COR-L47 (cell line): ENCODE measurements at places on chromosomes 1 and 21.

GRCh38 chr1:64478594-64479470 is 8.9 kb downstream of the CACHD1 start:
- DNase-seq = no peak

DNA sequence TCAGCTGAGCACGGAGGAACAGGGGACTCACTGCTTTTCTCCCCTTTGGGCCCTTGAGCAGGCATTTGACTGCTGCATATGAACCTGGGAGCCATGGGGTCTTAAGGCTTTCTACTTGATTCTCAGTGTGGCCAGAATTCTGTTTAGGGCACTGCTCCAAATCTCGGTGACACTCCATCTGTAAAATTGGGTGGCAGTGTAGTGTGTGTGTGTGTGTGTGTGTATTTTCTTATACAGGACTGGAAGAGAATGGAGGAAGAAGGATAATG is 162.2 kb downstream of the PBX1 start:
- DNase-seq = no peak

DNA sequence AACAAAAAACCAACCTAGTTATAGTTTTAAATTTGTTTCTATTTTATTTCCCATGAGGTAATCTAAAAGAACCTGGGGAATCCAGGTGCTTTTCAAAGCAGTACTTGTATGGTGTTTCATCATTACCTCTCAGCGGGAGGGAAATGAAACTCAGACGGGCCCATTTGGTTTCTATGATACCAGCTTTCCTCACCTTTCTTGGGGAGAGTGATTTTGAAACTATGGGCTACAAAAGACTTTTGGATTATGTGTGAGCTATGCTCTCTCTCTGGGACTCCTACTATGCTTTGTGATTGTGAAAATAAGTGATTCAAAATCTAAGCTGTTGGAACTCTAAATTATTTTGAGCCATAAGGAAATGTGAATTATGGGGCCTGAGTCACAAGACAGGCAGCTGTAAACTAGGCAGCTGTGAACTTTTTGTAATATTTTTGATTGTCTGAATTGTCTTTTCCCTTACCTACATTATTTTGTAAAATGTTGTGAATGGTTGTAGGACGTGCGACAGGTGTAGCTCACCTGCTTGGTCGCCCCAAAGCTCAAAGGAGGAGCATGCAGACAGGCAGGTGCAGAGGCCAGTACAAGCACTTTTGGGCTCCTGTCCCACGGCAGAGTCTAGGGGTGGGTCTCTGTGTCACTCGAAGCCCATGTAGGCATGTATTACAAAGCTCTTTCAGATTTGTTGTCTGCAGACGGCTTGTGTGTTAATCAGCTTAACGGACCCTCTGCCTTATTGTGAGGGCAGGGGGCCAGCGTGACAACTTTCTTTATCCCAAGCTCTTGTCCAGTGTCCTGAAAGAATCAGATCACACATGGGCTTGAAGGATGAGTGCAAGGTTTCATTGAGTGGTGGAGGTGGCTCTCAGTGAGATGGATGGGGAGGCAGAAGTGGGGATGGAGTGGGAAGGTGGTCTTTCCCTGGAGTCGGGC is 64.8 kb upstream of the BACH1 start:
- no peak for DNase-seq

DNA sequence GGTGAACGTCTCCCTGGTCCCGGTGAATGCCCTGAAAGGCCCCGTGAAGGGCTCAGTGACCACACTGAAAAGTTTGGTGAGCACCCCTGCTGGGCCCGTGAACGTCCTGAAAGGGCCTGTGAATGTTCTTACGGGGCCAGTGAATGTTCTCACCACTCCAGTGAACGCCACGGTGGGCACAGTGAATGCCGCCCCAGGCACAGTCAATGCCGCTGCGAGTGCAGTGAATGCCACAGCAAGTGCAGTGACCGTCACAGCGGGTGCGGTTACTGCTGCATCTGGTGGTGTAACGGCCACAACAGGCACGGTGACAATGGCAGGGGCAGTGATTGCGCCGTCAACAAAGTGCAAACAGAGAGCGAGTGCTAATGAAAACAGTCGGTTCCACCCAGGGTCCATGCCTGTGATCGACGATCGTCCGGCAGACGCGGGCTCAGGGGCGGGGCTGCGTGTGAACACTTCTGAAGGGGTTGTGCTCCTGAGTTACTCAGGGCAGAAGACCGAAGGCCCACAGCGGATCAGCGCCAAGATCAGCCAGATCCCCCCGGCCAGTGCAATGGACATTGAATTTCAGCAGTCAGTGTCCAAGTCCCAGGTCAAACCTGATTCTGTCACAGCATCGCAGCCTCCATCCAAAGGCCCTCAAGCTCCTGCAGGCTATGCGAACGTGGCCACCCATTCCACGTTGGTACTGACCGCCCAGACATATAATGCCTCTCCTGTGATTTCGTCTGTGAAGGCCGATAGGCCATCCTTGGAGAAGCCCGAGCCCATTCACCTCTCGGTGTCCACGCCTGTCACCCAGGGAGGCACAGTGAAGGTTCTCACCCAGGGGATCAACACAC is 41.5 kb downstream of the ZBTB17 start:
- no peak for DNase-seq

DNA sequence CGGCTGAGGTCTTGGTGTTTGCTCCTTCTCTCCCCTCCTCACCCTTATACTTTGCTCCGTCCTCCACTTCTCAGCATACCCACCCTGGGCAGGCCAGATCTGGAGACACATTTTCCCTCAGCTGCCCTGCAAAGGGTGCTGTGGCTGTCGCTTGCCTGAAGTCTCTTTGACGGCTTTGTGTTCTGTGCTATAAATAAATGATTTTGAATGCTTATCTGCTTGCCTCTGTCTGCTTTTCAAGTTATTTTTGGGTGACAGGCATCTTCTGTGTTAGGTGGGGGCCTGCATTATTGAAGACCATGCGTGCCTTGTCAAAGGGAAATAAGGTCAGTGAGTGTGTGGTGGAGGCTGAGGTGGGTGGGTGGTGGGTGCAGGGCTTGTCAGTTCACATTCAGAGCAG is 66.9 kb upstream of the KCND3 start:
- no peak for DNase-seq

GRCh38 chr1:8889925-8890785 is 11.7 kb upstream of the ENO1 start:
- DNase-seq = no peak

DNA sequence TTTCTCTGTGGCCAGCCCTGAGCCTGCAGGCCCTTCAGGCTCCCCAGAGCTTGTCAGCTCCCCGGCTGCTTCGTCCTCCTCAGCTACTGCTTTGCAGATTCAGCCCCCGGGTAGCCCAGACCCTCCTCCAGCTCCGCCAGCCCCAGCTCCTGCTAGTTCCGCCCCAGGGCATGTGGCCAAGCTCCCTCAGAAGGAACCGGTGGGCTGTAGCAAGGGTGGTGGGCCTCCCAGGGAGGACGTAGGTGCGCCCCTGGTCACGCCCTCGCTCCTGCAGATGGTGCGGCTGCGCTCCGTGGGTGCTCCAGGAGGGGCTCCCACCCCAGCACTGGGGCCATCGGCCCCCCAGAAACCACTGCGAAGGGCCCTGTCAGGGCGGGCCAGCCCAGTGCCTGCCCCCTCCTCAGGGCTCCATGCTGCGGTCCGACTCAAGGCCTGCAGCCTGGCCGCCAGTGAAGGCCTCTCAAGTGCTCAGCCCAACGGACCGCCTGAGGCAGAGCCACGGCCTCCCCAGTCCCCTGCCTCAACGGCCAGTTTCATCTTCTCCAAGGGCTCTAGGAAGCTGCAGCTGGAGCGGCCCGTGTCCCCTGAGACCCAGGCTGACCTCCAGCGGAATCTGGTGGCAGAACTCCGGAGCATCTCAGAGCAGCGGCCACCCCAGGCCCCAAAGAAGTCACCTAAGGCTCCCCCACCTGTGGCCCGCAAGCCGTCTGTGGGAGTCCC is 45.4 kb downstream of the YARS1 start:
- DNase-seq = no peak

DNA sequence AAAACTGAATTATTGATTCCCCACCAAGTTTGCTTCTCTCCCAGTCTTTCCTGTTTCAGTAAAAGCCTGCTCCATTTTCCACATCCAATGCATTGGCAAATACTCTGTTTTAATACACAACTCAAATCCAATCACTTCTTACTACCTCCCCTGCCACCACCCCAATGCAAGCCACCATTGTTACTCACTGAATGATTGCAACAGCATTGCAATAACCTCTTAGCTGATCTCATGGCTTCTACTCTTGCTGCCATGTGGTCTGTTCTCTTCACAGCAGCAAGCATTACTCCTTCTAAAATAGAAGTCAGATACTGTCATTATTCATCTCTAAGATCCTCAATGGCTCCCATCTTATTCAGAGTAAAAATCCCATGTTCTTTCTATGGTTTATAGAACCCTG is 123.4 kb downstream of the ATP6V1G3 start:
- no peak for DNase-seq

- peak; percentile 27 for DNase-seq
Observed at GRCh38 chr1:50967416-50968157, 2.5 kb upstream of the CDKN2C start.

- DNase-seq = no peak
Observed at GRCh38 chr1:26730695-26731094, 34.9 kb downstream of the ARID1A start.

DNA sequence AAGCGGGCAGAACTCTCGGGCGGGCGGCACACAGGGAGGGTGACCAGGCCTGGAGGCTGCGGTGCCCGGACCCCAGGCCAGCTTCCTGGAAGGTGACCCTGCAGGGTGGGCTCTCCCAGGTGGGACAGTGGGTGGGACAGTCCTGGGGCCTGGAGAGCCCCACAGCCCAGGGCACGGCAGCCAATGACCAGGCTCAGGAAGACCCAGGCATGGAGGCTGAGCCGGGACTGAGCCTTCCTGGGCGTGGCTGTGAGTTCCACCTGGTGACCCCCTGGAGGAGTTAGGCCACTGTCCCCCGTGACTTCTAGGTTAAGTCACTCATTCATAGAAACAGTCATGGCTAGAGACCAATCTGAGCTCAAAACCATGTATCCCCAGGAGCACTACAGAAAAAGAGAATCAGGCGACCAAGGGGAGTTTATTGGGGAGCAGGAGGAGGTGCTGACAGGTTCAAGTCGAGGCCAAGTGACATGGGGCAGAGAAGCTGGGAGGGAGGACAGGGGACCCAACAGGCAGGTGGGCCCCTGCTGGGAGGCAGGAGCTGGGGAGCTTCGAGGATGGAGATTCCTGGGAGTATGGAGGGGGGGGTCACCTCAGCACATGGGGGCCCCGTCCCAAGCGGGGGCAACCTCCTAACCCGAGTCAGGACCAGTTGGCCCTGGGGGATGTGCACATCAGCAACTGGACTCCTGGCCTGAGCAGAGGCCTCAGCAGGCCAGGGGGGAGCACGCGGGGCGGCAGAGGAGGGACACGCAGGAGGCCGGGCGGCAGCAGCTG is 1.2 kb downstream of the KRTAP10-5 start:
- DNase-seq = no peak

DNA sequence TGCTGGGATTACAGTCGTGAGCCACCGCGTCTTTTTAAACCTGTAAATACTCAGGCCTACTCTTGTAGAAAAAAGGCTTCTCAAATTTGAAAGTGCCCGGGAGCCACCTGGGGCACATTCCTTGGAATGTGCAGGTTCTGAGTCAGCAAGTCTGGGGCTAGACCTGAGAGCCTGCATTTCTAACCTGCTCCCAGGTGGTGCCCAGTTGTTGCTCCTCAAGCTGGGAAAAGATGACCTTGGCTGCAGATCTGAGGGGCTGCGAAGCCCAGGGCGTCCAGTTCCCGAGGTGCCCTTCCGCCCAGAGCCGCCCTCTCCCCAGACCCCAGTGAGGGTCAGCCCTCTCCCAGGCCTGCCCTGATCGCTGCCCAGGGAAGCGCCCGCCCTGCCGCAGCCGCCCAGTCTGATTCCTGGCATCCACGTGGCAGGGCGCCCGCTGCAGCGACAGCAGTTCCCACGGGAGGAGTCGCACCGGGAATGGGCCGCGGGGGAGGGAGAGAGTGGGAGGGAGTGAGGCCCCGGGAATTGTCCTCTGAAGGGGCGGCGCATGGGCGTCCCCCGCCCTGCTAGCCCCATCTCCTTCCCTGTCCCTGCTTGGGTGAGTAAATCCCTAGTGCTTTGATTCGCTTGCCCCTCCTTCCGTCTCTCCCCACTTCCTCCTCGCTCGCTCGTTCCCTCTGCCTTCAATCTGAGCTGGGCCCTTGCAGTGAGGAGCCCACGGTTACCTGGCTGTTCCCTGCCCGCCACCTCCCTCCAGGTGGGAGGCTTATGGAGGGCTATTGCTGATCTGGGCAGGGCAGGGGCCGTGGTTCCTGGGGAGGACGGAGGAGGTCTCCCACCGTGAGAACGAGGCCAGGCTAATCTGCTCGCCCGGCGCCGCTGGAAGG is 18.8 kb upstream of the TENT5B start:
- DNase-seq = peak; percentile 52

GRCh38 chr1:1889090-1889750 is 1.7 kb downstream of the GNB1 start:
- no peak for DNase-seq

- DNase-seq = peak; percentile 60
Observed at GRCh38 chr1:28915031-28915895, 894 bp downstream of the EPB41 start.

GRCh38 chr21:24112020-24112419 is 1495.3 kb downstream of the MRPL39 start:
- DNase-seq = no peak

GRCh38 chr1:114671011-114671938 is 1.4 kb upstream of the DENND2C start:
- no peak for DNase-seq

DNA sequence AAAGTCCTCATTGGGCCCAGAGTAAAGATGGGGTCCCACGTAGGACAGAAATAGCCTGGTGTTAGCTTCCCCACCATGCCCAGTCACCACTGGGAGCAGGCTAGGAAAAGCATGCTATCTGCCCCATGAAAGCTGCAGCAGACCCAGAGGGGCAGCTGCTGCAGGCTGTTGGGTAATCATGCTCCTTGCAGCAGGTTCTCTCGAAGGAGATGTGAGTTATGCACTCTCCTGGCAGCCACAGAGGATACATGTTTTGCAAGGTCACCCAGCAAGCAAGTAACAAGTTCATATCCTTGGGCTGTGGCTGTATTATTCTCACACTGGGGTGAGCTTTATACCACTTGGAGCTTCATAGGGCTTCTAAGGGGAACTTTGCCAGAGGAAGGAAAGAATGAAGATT is 9.1 kb upstream of the HEYL start:
- no peak for DNase-seq

- DNase-seq = no peak
Observed at GRCh38 chr1:8212580-8213031, 105.3 kb upstream of the SLC45A1 start.

DNA sequence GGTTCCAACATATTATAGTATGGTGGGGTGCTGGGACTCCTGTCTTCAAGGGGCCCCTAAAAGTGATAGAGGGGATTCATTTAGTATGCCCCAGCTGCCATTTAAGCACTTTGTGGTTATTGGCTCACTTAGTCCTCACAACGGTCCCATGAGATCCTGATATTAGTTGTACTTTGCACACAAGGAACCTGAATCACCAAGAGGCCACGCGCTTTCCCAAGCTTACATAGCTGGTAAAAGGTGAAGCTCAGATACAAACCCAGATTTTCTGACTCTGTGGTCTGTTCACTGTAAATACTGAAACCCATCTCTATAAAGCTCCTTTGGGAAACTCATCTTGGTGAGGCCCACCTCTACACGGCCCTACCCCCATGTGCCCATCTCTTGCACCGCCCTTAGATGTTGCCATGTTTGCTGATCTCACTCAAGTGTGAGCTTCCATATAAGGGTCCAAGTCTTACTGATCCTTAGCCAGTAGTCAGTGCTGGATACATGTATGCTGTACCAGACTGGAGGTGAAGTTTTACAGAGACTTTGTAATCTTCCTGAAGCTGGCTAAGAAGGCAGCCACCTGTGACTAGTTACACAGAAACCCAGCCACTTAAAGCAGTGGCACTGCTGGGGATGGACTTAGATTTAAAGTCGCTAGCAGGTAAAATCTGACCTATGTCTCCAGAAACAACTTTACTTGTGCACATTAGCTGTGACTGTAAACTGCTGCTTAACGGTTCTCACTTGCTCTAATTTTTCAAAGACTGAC is 124.4 kb upstream of the HOOK1 start:
- DNase-seq = no peak
